Osteoblast (primary cell): ENCODE measurements at places on chromosomes 12 and 14. TPM values are rescaled to one million over a fixed set of nuclear protein-coding genes. Genes with fewer than 3 reads are reported as not detected.

GARIN6 gene
- total RNA-seq, result not detected in 2 replicates

DNA sequence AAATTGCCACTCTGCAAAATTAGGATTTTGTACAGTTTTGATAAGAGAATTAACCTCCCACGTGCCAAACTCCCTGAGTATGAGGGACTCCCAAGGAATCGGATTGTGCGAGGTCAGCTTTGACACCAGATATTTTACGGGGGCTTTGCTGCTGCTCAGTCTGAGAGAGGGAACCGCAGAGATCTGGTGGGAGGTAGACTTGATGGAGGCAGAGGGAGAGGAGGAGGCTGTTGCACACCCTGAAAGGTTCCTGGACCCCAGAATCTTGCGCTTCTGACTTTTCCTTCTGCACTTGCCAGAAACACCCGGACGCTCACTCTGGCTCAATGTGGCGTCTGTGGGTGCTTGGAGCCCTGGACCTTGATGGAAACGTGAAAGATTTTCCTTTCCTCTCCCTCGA, 83.9 kb downstream of the PAPOLA start:
- H3K4me1 ChIP-seq, result no peaks in the 10 kb centered on the region
- H3K27me3 ChIP-seq, result peaks cover 39% of the 10 kb centered on the region
- H3K4me3 ChIP-seq, result no peak overlapping the region
- no peak overlapping the region for H3K27ac ChIP-seq

BEST3 gene
- under 0.01 TPM in 1 of 2 replicates, not detected in the other for total RNA-seq

DNA sequence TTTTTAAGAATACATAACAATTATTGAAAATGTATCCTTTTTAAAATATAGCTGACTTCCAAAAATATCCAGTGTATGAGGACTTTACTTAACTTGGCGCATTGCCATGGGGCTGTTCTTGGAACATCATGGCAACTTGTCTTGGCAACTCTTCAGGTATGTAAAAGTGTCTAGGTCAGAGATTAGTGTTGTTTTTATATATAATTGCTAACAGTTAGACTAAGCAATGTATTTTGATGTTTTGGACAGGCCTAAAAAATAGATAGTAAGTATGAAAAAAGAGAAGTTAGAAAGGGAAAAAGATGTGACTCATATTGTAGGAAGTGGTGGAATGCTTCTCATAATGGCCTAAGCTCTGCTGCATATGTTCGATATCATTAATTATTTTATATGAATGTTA, 70.9 kb downstream of the MON2 start:
- H3K4me1 ChIP-seq, result peaks cover 11% of the 10 kb centered on the region
- no peak for DNase-seq
- no peak overlapping the region for H3K27ac ChIP-seq
- H3K4me3 ChIP-seq, result no peak overlapping the region
- H3K27me3 ChIP-seq, result no peaks in the 10 kb centered on the region

DNA sequence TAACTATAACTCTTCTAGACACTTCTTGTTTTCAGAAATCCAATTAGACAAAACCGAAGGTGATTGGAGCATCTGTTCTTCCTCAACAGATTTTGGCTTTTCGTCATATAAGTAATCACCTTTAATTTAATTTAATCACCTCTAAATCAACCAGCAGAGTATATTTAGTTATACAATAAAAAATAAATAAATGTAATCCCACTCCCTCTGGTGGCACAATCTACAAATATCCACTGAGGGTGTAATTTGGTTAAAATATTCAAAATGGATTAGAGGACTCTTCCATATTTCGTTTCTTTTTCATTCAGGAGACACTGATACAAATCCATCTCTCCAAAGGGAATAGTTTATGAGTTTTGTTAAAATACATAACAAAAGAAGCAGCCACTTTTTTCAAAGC, 18.3 kb upstream of the SLC35F4 start:
- no peaks in the 10 kb centered on the region for H3K4me1 ChIP-seq
- no peaks in the 10 kb centered on the region for H3K36me3 ChIP-seq
- H3K4me3 ChIP-seq, result no peak overlapping the region

- H3K4me3 ChIP-seq, result no peak overlapping the region
- no peak overlapping the region for H3K27ac ChIP-seq
- no peaks in the 10 kb centered on the region for H3K36me3 ChIP-seq
- no peak for DNase-seq
- no peaks in the 10 kb centered on the region for H3K4me1 ChIP-seq
- H3K27me3 ChIP-seq, result no peaks in the 10 kb centered on the region
Measured at GRCh38 chr12:118822512-118822911, 158.8 kb upstream of the SRRM4 start.

- no peaks in the 10 kb centered on the region for H3K27me3 ChIP-seq
- H3K36me3 ChIP-seq, result peaks cover 4% of the 10 kb centered on the region
- DNase-seq, result no peak
- no peak overlapping the region for H3K27ac ChIP-seq
- no peaks in the 10 kb centered on the region for H3K4me1 ChIP-seq
- H3K4me3 ChIP-seq, result no peak overlapping the region
Measured at GRCh38 chr12:24872211-24872610, 76.7 kb downstream of the BCAT1 start.

NYNRIN gene
- total RNA-seq, result 7.2 and 9.1 TPM in 2 replicates

- no peak for DNase-seq
- H3K27me3 ChIP-seq, result no peaks in the 10 kb centered on the region
- H3K36me3 ChIP-seq, result no peaks in the 10 kb centered on the region
- H3K4me1 ChIP-seq, result peaks cover 2% of the 10 kb centered on the region
- H3K27ac ChIP-seq, result no peak overlapping the region
Measured at GRCh38 chr12:30814295-30814655, 59.5 kb upstream of the CAPRIN2 start.

EP400 gene
- total RNA-seq, result 14.4 and 14.5 TPM in 2 replicates
